ENCODE measurements at places on chromosomes 16 and 17.

DNA sequence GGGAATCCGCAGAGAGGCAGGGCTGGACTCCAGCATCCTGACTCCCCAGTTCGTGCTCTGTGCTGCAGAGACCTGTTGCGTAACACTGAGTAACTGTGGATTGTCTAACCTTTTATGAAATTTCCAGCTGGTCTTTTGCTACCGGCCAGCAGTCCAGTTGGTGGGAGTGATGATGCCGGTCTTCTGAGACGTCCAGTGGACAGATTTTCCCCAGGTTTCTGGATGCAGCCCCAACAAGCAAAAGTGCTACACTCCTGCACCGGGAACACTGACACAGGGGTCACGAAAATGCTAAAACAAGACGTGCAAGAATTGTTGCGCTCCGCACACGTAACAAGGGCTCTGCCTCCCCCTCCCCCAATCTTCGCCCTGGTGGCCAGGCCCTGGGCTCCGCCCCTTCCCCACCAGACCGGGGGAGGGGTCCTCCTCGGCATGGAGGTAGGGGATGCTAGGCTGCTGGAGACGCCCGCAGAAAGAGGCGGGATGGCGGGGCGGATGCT is 701 bp upstream of the MRC2 start:
- DNase-seq, result no peak

- DNase-seq, result no peak
These were observed 194.4 kb upstream of the TOX3 start for GRCh38 chr16:52741351-52741750.

- DNase-seq, result no peak
These were observed 364.4 kb downstream of the C16orf95 start for GRCh38 chr16:86952769-86953168.

- DNase-seq, result no peak
These were observed 33.9 kb upstream of the ZNF423 start for GRCh38 chr16:49889725-49890397.

DNA sequence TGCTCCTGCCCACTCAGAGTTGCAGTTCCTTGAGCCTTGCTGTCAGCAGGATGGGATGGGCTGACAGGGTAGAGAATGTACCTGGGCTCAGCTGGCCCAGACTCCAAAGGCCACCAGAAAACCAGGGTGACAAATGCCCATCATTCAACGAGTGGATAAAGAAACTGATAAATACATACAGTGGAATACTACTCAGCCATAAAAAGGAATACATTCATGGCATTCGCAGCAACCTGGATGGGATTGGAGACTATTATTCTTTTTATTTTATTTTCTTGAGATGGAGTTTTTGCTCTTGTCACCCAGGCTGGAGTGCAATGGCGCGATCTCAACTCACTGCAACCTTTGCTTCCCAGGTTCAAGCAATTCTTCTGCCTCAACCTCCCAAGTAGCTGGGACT is 19.9 kb downstream of the SGSM2 start:
- DNase-seq, result no peak

DNA sequence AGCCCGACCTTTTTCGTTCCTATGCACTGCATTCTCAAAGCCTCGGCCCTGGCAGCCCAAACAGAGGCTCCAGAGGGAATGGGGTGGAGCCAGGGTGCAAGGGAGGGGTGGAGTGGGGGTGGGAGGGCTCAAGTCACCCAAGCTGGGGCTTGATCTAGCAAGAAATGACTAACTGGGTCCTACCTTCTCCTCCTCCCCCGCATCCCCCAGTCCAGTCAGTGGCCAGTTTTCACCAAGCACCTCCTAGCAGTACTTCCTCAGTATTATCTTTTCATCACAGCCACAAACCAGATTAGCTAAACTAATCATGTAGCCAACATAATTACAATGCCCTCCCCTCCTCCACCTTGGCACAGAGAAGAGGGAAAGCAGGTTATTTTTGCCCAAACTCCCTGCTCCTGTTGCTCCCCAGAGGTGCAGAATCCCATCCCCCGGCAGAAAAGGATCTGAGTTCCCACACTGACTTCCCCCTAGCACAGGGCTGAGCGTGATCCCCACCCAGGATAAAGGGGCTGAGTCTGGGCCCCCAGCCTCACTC is 2.2 kb downstream of the JUP start:
- DNase-seq, result no peak

DNA sequence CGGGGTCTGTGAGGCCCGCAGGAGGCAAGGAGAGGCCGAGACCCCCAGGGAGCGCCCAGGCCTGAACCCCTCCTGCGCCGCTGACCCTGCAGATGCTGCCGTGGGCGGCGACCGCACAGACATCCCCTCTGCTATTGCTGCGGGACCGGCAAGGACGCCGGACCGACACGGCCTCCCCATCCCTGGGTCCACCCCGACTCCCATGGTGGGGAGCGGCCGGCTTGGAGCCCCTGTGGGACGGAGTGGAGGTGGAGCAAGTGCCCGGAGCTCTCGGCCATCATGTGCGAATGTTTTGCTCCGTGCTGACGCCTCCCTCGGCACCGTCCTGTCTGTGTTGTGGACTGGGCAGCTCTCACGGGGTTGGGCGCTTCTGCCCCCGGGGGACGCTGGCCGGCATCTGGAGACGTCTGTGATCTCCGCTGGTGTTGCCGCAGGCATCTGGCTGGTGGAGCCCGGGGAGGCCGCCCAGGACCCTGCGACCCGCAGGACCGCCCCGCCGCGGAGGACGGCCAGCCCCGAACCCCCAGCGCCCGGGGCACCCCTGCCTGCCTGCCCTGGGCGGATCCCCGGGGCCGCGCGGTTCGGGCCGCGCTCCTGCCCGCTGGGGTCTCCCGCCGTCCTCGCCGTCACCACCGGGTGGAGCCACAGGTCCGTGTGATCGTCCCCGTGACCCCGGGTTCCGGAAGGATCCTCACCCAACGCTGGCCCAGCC is 12.8 kb upstream of the GNG13 start:
- no peak for DNase-seq

DNA sequence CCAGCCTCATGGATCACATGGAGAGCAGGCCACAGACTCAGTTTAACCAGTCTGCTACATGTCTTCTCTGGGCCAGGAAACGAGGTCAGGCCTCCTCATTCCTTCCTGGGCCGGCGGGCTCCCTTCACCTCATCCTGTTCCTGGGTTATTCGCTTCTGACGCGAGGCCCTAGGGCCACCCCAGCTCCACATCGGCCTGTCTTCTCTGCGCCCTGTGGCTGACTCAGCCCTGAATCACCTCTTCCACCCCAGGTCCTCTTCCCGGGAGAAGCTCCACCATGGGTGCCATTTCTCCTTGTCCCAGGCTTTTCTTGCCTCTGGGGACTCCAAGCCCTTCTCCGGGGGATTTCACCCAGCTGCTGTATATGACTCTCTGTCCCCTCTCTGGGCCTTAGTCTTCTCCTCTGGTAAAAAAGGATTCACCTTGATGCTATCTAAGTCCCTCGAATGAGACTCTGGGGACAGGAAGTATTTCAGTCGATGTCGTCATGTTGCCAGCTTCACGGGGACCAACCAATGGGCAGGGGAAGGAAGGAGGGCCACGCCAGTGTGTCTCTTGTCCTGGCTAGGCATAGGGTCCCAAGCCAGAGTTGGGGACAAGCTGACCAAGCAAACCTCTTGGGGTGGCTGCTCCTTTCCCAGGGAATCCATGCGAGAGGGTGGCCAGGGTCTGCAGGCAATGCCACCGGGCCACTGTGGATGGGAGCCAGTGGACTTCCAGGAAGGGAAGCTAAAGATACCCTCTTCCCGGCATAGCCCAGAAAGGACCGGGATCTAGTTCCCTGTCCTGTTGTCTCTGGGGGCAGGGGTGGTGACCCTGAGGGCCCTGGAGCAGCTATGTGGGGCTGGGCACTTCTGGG is 58.7 kb downstream of the SOCS3 start:
- DNase-seq, result no peak

DNA sequence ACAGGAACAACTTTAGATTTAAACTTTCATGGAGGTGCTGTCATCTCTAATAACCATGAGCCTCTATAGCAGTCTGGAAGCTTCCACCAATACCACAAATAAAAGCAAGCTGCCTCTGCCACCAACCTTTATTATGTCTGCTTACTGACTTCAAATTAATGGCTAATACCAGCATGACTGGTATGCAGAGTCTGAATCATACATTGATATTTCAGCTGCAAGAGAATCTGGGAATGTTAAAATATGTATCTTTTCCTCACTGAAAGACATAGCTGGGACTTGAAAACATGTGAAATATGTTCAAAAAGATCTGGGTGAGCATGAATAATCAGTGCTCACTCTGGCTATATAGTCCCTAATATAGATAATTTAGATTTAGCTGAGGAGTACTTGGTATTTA is 488.6 kb downstream of the CDH8 start:
- no peak for DNase-seq

GRCh38 chr17:27381007-27381501 is 75.2 kb upstream of the KSR1 start:
- no peak for DNase-seq

DNA sequence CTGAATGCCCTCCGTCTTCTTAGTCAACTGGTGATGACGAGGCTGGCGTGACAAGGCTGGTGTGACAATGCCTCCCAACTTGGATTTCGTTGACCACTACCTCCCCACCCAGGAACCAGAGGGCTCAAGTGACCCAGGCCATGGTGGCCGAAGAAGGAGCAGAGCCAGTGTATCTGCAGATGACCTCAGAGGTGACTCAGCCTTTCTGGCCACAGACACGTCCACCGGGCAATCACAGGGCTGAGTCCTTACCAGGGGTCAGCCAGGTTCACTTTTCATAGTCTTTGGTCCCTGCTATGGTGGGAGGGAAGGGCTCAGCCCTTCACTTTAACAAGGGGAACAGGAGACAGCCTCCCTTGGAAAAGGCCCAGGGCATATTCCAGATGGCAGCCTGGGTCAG is 116.3 kb downstream of the MAF start:
- DNase-seq, result no peak

DNA sequence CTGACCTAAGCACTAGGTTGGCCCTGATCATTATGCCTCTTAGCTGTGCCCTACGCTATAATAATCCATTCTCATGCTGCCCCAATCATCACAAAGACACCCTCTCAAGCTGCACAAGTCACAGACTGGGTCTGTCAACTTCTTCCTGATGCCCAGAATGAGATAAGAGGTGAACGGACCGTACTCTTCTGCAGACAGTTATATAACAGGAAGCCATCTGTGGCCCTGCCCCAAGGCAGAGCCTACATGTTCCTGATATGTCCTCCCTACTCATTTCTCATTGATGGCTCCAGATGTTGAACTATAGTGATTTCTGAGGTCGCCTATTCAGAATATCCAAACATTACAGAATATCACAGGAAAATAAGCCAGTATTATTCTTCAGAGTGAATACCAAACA is 471.6 kb upstream of the ERCC4 start:
- DNase-seq, result no peak

GRCh38 chr16:47886631-47887415 is 269.0 kb downstream of the ABCC12 start:
- DNase-seq, result peak; percentile 47

GRCh38 chr17:17648762-17649161 is 32.5 kb upstream of the RAI1 start:
- DNase-seq, result no peak

DNA sequence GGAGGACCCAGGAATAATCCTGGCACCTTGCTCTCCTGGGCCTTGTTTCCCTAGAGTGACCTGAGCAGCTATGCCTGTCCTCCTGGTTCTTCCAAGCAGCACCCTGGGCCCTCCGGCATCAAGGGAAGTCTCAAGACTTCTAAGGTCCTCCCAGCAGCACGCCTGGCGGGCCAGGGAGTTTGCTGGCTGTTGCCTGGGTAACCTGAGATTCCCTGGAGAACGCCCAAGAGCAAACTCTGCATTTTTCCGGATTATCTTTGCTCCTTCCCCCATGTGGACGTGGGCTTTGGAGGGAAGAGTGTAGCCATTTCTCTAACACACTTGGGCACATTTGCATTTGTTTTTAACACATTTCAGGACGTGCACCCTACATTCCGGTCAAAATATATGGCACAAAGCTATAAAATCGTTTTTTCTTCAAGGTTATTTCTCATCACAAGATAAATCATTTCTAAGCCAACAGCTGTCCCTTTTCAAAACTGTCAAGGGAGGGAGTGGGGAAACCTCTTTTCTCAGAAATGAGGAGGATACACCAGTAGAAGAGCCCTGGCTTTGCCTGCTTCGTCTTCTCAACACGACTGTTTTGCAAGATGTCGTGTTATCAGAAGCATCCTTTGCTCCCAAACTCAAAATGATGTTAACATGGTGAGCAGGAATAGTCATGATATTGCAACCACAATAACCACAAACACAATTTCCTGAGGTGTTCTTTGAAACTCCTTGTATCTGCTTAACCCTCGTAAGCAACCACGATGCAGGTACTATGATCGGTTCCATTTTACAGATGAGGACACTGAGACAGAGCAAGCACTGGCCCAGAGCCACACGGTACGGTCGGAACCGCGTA is 116.5 kb downstream of the ADCY9 start:
- no peak for DNase-seq

DNA sequence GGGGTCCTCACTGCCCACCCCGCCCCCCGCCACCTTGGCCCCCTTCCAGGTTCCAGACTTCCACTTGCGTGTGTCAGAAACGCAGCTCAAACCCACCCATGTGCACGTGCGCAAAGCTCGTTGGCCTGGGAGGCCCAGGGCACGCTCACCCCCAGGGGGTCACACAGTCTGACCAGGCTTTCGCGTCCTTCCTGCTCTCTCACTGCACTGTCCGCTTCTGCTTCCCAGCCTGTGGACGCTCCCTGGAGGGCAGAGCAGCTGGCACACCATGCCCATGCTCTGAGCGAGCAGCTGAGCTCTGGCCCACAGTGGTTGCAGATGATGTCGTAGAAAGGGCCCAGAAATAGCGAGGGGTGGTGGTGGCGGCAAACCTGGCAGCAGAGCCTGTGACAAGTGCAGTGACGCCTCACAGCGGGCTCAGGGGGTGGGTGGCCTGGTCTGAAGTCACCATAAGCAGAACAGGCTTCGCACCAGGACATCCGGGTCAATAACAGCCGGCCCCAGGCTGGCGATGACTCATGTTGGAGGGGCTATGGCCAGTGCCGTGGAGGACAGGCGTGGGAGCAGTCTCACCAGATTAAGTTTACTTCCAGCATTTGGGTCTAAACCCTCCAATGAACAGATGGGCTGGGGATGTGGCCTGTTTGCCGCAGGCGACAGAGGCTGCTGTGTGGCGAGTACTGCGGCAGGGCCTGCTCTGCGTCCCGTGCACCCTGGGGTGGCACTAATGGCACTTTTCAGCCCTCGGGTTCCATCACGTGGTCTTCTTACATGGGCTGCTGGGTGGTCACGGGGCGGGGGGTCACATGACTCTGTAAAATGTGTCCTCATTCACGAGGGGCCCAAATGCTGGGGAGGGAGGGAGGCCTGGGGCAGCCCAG is 49.0 kb downstream of the NT5M start:
- no peak for DNase-seq

- DNase-seq, result no peak
These were observed 248.2 kb downstream of the NTN1 start for GRCh38 chr17:9269350-9270035.

GRCh38 chr16:29232811-29233704 is 173.5 kb downstream of the NPIPB11 start:
- no peak for DNase-seq

- no peak for DNase-seq
These were observed 89.8 kb downstream of the CYB561 start for GRCh38 chr17:63356337-63356757.

GRCh38 chr16:740764-741505 is at the start of gene CIAO3:
CIAO3 (minus strand) TSS chr16:740997; CDS start chr16:740985, 12 bp downstream.
- DNase-seq, result peak; percentile 91
